ENCODE measurements at places on chromosomes 3 and 15.

DNA sequence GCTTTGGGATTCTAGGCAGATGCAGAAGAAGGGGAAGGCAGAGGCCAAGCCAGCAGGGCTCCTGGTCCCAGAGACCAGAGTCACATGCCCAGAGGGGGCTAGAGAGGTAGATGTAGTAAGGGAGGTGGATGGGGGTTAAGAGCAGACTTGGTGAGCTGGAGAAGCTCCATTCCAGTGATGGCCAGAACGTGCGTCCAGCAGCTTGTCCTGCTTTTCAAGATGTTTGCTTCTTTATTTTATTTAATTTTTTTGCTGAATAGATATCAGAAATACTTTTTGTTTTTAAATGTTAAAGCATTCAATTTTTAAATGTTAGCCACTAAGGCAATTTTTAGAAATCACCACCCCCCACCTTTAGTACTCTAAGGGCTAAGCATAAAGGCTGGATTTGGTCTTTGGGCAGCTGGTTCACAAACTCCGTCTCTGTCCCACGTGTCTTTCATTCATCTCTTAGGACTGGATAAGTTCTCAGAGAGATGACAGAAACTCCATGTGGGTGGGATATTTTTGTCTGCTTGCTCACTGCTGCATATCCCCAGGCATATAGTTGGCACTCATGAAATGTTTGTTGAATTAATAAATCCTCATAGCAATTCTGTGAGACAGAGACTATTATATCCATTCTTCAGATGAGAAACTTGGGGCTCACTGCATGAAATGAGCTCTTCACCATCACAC, 6.7 kb downstream of the COLQ start:
- DNase-seq = no peak

GRCh38 chr3:73026111-73026759, 29.6 kb downstream of the PPP4R2 start:
- DNase-seq = no peak

- no peak for DNase-seq
Measured at GRCh38 chr15:42880121-42880520, 40.5 kb downstream of the TTBK2 start.

- DNase-seq = no peak
Measured at GRCh38 chr3:90095811-90096210, 988.4 kb downstream of the EPHA3 start.

GRCh38 chr15:49495993-49496753, 73.1 kb downstream of the FGF7 start:
- no peak for DNase-seq

DNA sequence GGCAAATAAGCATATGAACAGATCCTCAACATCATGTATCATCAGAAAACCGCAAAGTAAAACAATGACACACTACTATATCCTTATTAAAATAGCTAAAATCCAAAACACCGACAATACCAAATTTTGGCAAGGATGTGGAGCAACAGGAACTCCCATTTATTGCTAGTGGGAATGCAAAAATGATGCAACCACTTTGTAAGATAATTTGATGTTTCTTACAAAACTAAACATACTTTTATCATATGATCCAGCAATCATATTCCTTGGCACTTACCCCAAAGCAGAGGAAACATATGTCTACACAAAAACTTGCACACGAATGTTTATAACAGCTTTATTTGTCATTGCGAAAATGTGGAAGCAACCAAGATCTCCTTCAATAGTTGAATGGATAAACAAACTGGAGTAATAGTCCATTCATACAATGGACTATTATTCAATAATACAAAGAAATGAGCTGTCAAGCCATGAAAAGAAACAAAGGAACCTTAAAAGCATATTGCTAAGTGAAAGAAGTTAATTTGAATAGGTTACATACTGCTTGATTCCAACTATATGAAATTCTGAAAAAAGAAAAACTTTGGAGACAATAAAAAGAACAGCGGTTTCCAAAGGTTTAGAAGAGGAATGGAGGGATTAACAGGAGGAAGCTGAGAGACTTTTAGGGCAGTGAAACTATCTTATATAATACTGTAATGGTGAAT, 172.0 kb downstream of the VPS13C start:
- no peak for DNase-seq

DNA sequence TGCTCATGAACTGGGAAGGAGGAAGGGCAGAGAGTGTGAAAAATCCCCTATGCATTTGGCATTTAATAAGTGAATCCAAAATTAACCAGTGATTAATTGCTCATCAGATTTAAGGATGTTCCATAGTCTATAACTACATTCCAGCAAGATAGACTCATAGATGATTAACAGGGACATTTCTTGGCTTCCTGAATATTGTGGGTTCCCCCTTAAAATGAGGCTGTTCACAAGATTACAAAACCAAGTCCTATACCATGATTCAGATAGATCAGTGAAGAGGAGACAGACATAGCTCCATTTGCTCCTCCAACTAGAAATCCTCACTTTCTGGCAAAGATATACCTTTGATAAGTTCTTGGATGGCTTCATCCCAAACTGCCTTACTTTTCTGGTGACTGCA, 15.4 kb downstream of the RASGRP1 start:
- no peak for DNase-seq

- DNase-seq = no peak
Measured at GRCh38 chr3:113485161-113485609, 29.8 kb downstream of the SPICE1 start.

DNA sequence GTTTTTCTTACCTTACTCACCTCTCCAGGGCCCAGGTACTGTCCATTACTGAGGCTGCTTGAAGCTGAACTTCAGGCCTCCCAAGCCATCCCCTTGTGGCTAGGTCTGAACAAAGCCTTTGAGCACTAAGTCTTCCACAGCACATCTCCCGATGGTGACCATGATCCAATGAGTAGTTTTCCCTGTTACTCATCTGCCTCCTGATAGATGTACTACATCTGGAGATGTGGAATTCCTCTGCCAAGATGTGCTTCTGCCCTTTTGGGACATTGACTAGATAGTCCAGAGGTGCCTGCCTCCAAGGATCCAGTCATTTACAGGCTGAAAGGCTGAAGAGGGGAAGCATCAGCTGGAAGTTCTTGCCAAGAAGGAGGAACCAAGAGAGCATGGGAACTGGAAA, 28.9 kb upstream of the SLC35G2 start:
- DNase-seq = no peak

GRCh38 chr3:73572368-73572767, 52.4 kb downstream of the PDZRN3 start:
- DNase-seq = no peak

DNA sequence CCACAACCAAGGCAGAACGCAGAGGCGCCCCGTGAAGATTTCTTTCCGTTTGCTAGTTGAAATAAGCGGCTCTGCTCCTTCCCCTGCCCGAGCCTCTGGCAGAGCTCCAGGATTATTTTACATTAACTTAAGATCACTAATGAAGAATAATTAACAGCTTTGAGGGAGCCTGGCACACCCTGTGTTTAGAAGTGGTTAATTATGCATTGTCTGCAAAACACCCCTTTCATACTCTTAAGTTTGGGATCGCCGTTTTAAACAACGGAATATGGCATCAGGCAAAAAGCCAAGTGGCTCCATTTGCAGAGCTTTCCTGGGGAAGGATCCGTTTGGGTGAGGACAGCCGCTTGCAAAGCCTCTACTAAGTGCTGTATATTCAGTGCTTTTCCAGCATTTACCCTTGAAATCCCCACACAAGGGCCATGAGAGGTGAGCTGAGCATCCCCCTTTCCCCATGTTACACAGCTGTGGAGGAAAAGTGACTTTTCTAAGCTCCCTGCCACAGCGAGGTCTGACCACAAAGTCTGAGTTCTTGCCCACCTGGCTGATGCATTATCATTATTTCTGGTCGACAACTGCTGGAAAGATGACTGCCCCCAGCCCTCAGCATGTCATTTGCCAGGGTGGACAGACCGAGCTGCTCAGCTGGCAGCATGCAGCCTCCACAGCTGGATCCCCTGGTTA, 33.9 kb downstream of the IQSEC1 start:
- no peak for DNase-seq

DNA sequence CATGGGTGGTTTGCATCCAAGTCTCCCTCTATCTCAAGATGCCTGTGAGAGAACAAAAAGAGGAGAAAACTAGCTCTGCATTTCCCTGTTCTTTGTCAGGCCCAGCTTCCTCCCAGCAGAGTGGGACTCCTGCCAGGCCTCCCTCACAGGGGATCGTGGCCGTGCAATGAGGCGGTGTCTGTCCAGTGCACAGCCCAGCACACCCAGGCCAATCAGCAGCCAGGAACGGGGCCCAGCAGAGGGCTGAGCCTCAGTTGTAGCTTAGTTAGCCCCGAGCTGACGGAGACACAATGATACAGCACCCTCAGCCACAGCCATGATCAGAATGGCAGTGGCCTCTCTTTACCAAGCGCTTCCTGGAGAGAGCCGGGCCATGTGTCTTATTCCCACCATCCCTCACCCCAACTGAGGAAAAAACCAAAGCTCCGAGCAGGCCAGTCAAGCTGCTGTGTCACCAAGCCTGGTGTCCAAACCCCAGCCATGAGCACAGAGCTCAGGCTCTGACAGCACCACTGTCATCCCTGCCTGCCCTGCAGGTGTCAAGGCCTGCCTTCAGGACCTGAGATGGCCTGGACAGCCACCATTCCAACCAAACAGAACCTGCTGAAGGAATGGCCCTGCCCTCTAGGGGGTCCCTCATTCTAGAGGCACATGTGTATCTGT, 71.1 kb downstream of the DNAJB8 start:
- DNase-seq = no peak

GRCh38 chr15:59394166-59394661, 21.5 kb upstream of the MYO1E start:
- DNase-seq = no peak

DNA sequence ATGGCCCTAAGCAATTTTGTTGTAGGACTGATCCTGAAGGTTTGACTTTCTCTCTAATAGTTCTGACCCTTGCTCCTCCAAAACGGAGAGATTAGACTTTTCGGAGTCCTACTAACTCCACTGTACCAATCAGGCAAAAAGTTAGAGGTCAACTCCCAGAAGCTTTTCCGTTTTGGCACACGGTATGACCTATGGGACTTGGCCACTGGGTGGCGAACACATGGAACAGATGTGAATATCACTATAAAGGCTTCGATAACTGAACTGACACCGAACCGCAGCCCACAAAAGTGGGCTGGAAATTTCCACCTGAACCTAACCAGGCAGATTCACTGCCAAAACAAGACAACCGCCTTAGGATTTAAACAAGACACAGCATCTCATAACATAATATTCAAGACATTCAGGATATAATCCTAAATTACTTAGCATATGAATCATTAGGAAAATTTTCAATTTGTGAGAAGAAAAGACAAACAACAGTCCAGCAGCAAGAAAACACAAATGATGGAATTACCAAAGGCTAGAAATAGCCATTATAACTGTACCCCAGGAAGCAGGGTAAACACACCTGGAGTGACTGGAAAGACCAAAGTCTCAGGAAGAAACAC, 12.2 kb upstream of the TM2D3 start:
- DNase-seq = no peak

- DNase-seq = no peak
Measured at GRCh38 chr15:76954744-76955143, 23.2 kb downstream of the RCN2 start.

DNA sequence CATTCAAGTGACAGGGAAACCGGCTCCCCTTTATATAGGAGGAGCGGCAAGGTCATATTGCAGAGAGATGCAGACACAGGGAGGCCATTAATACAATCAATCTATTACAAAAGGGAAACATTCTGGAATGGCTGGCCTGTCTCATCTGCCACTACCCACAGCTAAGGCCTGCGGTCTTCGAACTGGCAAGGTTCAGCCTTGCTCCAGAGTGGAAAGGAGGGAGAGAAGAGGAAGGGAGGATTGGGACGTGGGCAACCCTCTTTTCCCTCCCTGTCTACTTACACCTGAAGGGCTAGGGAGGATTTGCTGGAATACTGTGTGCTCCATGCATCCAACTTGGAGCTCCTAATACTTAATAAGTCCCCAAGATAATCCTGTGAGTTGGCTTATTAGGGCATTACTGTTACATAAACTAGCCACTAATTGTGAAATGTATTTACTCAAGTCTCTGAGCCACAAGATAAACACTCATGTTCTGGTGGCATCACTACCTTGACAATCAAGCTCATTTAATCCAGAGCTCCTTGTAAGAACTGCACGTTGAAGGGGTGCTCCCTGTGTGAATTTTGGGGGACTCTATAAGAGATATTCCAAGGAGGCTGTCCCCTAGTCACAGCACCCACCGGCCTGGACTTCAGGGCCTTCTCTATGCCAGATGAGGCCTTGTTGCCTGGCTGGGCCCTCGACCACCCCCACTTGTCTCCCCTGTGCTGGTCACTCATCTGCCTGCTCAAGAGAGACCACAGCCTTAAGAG, 19.7 kb upstream of the CCDC174 start:
- no peak for DNase-seq

DNA sequence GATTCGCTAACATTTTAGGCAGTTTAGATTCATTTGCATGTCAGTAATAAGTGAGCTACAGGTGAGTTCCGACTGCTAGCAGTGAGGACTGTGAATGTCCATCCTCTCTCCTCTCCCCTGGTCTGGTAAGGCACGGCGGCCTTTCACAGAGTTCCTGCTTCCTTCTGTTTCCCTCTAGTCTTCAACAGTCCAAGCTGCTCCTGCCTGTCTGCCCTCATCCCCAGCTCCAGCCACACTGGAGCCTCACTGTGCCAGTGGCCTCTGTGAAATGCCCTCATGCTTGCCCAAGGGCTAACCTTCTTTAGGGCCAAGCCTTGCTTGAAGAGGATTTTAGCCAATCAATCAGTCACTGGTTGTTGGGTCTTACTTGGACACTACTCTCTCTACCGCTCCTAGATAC, 145.8 kb upstream of the BHLHE40 start:
- DNase-seq = no peak

DNA sequence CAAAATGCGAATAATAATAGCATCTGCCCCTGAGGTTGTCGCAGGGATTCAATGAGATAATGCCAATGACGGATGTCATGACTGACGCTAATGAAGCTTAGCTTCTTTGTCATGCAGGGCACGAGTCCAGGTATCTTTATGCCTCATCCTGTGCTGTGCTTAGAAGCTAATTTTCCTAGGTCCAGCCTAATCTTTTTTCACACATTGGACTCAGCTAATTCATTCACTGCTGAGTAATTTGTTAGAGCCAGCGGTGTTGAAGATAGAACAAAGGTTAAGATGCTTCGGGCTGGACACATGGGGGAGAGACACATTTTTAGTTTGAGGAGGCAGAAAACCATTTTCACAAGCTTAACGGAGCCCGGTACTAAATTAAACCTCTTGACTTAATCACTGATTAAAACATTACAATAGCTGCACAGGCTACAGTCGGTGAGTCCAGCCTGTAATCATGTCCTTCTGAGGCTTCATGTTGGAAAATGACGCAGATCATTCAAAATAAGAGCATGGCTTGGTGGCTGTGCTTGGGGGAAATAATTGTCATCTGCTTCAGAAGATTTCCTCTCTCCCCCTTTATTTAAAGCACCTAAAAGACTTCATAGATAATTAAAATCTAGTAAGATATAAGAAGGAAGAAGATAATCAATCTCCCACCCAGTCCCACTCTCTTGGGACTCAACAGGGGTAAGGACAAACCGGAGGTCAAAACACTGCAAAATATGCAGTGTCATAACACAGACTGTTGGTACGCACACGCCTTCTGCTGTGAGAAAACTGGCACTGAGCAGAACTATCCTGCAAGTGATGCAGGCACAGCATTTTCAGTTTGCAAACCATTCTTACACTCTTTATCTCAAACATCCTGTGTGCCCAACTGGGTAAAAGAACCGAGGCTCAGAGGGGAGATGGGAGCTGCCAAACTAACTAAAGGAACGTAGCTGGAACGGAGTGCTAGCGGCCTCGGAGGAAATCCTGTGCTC, 3.3 kb upstream of the CCDC174 start:
- no peak for DNase-seq

GRCh38 chr3:106699122-106699521, 678.1 kb upstream of the CCDC54 start:
- DNase-seq = no peak

Data from T-helper 2 cell (primary cell).